ENCODE measurements at places on chromosomes 6 and 20. TPM values are rescaled to one million over a fixed set of nuclear protein-coding genes. Genes with fewer than 3 reads are reported as not detected.

The BACH2 gene
- 2.9 TPM for total RNA-seq

The GJA10 gene
- total RNA-seq: not detected

The OOEP gene
- 0.22 TPM for total RNA-seq

The TUBB1 gene
- total RNA-seq: not detected

The CST4 gene
- not detected for total RNA-seq
